ENCODE measurements at places on chromosomes 12 and 14.

DNA sequence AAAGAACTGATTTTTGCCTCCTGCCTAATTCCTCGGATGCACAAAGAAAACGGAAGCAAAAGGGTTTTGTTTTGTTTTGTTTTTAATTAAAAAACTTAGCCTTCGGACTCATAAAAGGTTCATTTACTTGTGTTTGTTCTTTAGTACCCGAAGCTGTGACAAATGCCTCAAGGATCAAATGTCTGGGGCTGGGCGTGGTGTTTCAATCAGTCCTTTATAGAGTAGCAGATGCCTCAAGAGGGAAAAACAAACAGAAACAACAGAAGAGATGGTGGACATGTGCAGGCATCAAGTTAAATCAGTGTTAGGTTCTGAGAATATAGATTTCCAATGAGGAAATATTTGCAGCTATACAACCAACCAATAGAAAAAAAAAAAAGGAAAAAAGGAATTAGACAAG lies 1.6 kb upstream of the WIF1 start:
- DNase-seq, result no peak

DNA sequence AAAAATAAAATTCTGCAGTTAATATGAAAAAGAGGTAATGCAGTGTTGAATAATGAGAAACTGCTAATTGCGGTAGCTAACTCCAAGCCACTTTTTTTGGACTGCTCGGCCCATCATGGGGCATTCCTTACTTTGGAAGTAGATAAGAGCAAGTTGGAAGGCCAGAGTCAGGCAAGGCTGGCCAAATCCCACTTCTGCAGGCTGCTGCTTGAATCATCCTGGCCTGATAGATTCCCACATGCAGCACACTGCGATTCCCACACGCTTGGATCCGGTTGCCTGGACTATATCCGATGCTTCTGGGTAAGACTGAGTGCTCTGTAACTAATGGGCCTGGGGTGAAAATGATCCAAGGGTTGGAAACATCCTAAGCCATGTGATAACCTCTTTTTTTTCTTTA lies 10.6 kb downstream of the EIF2B2 start:
- DNase-seq, result no peak

GRCh38 chr12:83123039-83123438 lies 436.3 kb downstream of the TMTC2 start:
- no peak for DNase-seq

DNA sequence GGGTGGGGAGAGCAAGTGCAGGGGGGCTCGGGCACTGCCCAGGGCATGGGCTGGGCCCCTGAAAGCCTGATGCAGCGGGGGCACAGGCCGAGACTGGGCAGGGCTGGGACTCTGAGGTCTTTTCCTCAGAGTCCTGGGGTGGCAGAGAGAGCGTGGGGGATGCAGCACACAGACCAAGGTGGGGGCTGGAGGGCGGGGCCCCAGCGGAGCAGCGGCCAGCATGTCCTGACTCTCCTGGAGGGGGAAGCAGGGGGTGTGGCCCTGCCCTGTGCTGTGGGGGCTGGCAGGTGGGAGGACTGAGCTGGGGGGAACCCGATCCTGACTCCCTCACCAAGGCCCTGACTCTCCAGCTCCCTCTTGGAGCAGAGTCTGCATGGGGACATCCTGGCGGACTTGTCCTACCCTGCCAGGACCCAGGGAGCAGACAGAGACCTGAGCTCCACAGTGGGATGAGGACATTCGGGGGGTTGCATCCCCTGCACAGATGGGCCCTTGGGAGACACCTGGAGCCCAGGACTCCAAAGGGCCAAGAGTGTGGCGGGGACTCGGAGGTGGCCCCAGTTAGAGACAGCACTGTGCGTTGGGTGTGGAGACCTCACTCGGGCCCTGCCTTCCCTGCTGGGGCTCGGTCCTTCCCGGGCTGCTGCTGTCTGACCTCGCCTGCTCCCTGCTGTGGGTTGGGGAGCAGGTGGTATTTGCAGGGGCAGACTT lies 326.1 kb downstream of the TMEM121 start:
- no peak for DNase-seq

DNA sequence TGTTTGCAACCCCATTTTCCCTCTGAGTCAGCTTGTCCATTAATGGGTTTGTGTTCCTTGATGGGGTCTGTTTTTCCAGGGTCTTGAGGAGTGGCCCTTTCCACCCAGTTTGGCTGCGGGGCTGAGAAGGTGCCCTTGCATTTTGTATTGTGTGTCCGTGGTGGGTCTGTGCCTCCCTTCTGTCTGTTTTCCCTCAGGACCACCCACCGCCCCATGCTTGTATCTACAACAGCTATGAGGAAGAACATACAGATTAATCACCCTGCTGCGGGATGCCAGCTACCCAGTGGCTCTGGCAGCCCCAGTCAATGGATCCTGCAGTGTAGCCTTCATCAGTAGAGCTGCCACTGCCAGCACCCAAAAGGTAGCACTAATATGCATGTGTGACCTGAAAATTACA lies 235.7 kb downstream of the CACNA1C start:
- no peak for DNase-seq

GRCh38 chr14:89586258-89587135 lies 169.5 kb upstream of the FOXN3 start:
- no peak for DNase-seq

- DNase-seq, result peak; percentile 87
Measured at GRCh38 chr12:124927201-124928094, 13.0 kb upstream of the UBC start.

GRCh38 chr12:117120787-117121186 lies 21.6 kb upstream of the TESC start:
- DNase-seq, result no peak

DNA sequence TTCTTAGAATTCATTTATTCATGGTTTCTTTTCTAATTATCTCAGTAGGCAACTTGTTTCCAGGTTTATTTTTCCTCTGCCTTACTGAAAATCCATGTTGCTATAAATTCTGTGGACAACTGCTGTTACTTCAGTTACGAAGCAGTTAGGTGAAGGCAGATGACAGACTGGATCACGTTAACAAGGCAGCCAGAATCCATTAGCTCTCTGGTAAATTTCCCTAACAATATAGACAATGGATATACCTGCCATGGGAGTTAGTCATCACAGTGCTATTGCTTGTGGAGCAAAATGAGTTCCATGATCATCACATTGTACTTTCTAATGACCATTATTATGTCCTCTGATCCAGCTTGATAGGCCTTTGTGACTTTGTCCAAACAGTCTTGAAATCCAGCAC lies 291.5 kb downstream of the NELL2 start:
- no peak for DNase-seq

GRCh38 chr12:93413064-93413463 lies 28.7 kb downstream of the UBE2N start:
- DNase-seq, result no peak

DNA sequence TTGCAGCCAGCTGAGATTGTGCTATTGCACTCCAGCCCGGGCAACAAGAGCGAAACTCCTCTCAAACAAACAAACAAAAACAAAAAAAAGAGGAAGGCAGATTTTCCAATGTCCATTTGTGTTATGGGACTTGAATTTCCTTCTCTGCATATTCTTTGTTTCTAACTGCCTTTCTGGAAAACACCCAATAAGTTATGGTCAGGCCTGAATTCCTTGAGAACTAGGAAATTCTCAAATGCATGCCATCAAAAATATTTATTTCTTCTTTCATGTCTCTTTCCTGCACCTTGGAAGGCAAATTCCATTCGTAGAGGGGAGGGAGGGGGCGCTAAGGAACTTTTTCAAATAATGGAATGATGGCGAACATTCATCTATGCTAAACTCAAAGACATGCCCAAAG lies 117.6 kb upstream of the TMCC3 start:
- DNase-seq, result no peak

DNA sequence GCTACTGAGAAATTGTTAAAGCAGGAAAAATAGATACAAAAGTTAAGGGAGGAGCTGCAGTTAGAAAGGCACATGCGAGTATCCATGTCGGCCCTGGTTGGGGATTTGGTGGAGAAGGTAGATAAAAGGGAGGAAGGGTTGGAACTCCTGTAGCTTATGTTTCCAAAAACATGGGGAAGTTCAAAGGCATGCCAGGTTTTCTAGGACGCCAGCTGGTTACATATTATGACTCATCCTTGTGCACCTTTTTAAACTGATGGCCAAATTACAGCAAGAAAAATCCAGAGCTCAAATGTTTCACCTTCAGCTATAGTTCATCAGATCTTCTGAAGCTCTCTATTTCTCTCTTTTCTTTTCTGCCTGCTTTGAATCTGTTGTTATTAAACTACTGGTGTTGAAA lies 13.2 kb upstream of the MAP4K5 start:
- no peak for DNase-seq

DNA sequence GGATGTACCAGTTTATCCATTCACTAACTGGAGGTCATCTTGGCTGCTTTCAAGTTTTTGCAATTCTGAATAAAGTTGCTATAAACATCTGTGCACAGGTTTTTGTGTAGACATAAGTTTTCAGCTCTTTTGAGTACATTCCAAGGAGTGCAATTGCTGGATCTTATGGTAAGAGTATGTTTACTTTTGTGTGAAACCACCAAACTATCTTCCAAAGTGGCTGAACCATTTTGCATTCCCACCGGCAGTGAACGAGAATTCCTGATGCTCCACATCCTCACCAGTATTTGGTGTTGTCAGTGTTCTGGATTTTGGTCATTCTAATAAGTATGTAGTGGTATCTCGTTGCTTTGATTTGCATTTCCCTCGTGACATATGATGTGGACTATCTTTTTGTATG lies 150.5 kb upstream of the BCL2L14 start:
- DNase-seq, result no peak

- DNase-seq, result no peak
Measured at GRCh38 chr14:22813145-22813544, 2.1 kb downstream of the SLC7A7 start.

DNA sequence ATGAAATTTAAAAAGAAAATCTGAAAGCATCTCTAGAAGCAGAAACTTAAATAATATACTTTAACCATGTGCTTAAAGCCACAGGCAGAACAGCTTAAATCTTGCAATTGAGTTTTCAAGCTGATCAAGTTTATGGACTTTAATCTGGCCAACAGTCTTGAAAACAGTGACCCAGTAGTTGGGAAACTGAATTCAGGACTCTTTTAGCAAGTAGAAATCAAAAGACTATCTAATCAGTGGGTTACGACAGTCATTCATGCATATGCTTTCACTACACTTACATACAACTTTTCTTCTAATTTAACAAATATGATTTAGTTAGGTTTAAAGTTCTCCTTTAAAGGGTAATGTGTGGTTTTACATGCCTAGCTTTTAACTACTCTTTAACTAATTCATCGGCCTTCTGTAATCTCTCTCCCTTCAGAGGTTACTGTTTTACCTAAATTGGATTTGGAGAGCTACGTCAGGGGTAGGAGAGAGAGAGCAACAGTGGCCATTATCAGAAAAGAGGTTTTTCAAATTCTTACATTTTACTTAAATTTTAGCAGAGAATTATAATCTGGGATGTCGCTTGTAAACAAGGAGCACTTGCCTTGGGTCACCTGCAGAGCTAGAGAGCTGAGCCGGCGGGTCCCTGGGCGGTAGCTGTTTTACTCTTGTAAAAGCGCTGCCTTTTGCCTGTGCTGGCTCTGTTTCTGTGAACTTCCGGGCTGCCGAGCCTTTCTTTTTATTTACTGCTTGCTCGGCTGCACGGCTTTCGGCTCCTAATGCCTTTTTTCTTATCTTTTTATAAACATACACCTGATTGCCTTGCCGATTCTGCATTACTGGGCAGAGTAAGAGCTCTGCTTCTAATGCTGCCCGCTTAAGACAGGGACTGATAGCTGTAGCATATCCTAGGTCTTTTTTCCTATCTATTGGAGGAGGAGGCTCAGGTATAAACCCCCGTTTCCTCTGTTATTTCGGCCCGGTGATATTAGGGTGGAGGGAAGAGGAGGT lies 17.4 kb upstream of the LYZ start:
- peak; percentile 40 for DNase-seq

DNA sequence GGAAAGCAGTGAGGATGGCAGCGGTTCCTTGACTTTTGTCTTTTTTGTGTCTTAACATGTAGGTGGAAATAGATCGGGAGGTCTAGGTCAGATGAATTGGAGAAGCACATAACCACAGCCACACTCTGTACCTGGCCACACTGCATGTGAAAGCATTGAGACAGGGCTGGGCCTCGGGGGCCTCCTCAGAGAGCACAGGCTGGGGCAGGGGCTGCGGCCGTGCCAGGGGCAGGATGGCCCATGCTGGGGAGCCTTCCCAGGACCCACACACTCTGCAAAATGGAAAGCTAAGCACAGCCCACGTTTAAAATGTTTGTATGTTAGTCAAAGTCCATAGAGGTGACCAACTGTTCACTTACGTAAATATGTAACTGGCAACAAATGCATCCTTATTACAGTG lies 76.7 kb downstream of the PIWIL1 start:
- no peak for DNase-seq

DNA sequence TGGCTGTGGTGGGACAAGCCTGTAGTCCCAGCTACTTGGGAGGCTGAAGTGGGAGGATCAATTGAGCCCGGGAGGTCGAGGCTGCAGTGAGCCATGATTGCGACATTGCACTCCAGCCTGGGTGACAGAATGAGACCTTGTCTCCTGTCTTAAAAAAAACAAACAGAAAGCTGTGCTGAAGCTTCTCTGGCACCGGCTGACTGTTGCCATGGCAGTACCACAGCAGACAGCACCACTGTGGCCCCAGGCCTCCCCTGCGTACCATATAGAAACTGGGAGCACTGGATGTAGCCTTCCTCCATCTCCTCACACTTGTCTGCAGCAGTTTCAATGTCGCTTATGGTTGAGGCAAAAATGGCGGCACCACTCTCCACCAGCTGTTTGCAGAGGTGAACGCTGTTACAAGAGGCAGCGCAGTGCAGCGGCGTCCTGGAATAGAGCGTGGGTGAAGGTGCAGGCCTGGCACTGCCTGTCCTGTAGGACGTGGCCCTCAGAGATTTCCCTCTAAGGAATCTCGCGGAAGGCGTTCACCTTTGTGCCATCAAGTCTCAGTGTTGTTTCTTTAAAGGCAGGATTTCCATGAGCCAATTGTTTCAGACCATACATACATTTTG lies 21.9 kb downstream of the ZFYVE21 start:
- DNase-seq, result no peak

- DNase-seq, result no peak
Measured at GRCh38 chr12:42862055-42862454, 272.5 kb upstream of the PRICKLE1 start.

DNA sequence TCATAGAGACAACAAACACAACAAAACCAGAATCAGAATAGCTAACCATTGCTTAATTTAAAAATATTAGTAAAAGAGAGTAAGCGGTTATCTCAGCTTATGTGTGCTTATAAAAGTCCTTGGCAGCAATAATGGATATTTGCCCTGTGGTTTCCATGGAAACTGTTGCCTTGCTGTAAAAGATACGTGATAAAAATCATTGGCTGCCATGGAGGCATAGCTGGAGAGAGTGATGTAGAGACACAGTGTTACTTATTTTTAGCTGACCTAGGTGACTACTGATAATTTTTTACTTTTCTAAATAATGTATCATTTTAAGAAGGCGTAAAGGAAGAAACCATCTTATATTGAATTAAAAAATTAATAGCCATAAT lies 92.9 kb downstream of the ERC1 start:
- no peak for DNase-seq

- no peak for DNase-seq
Measured at GRCh38 chr12:30977124-30977523, 50.6 kb downstream of the TSPAN11 start.

- DNase-seq, result no peak
Measured at GRCh38 chr12:5437182-5437583, 5.3 kb downstream of the NTF3 start.

- no peak for DNase-seq
Measured at GRCh38 chr14:97010491-97011160, 213.4 kb downstream of the VRK1 start.
